ENCODE measurements at places on chromosomes 1 and 21.

- no peak for DNase-seq
Observed at GRCh38 chr1:15737324-15738319, 1.6 kb downstream of the SLC25A34 start.

DNA sequence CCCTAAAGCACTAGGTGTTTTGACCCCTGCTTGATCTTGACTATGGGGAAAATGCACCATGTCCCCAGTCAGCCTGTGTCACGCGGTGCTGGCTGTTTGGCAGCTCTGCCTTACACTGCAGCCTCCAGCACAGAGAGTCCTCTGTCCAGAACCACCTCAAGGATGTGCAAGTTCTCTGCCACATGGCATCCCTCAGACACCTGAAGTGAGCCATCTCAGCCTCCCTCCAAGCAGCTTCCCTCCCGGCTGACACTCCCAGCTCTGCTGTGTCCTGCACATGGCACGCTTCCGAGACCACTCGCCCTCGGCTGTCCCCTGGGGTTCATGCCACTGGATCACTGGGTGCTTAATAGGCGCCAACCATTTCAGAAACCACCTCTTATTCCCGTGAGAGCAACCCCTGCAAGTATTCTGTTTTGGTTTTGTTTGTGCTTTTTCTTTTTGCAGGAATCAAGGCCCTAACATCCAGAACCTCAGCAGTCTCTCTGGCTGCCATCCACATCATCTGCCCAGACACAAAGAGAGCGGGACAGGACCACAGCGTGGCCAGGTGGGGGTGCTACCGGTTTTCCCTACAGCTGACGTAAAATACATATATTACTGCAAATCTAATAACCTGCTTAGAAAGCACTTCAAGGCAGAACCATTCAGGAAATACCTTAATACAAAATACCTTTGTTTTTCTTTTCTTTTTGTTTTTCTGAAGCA is 45.7 kb downstream of the CAPZB start:
- DNase-seq = peak; percentile 82

- no peak for DNase-seq
Observed at GRCh38 chr1:92638498-92638897, 146.4 kb downstream of the EVI5 start.

- no peak for DNase-seq
Observed at GRCh38 chr1:154326546-154327465, 1.5 kb downstream of the ATP8B2 start.

DNA sequence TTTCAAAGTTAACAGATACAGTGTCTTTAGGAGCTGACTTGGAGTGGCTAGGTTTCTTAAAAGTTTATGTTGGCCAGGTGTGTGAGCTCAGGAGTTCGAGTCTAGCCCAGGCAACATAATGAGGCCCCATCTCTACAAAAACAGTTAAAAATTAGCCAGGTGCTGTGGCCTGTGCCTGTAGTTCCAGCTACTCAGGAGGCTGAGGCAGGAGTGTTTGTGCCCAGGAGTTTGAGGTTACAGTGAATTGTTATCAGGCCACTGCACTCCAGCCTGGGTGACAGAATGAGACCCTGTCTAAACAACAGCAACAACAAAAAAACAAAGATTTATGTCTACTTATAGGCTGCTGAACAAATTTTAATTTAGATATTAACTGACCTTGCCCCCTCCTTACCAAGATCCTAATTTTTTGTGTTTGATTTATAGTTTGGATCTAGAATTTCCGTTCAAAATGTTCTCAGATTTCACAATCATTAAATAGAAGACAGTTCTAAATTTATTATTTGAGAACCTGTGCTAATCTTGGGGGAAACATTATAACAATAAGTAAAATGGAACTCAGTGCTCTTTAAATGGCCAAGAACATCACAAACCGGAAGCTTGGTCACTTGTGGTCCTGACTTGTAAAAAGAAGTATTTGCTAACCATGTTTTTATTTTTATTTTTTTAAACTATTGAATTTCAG is 67.8 kb downstream of the POU2F1 start:
- no peak for DNase-seq

- DNase-seq = no peak
Observed at GRCh38 chr21:29546071-29546470, 247.3 kb downstream of the BACH1 start.

GRCh38 chr1:109482242-109482641 is 1.5 kb upstream of the ATXN7L2 start:
- DNase-seq = no peak

DNA sequence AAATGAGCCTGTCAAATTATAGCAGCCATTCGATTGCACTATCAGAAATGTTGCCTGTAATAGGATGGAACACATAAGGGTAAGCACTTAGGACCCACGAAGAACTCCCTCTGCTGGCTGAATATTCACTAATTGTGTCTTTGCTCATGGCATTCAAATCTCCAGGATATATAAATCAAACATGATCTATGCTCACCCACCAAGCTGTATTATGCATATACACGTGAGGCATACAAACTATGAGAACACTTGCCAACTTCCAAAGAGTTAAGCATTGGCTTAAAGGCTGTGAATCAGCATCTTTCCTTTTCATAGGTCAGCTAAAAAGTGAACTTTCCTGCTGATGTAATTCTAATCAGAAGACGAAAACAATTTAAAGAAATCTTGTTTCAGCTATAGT is 34.5 kb downstream of the TMPRSS15 start:
- peak; percentile 15 for DNase-seq

- DNase-seq = peak; percentile 68
Observed at GRCh38 chr1:9101510-9102146, 27.3 kb downstream of the GPR157 start.

DNA sequence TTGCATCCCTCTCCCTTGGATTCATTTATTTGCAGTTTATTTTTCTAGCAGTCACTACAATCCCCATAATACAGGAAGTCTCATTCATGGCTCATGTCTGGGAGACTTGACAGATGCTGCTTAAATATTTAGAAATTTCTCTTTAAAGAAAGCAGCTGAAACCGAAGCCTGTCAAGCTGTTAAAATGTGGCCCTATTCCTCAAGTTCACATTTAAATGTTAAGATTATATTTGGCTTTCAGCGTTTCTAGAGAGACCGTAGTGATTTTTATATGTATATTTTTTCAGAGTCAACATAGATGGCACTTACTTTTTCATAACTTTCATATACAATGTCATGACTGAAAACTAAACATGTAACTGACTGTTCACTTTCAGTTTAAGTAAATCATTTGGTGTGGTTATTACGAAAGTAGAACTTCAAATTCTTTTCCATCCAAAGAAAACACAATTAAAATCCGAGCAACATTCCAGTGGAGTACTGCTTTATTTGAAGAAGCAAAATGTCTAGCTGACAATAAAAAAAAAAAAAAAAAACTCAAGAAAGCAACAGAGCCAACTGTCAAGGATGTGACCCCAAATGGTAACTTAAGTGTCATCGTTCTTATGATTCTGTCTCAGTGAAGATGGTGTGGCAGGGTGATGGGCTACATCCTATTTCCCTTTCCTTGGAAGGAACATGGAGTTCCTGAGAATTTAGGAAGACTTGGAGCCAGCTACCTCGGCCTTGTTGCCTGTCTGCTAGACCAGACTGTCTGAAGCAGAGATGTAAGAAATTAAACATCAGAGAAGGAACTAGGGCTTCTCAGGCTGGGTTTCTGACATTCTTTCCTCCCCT is 37.8 kb downstream of the MIS18A start:
- no peak for DNase-seq

- DNase-seq = no peak
Observed at GRCh38 chr21:18760247-18760646, 356.7 kb upstream of the TMPRSS15 start.

- no peak for DNase-seq
Observed at GRCh38 chr1:113415310-113416070, 25.2 kb downstream of the MAGI3 start.

DNA sequence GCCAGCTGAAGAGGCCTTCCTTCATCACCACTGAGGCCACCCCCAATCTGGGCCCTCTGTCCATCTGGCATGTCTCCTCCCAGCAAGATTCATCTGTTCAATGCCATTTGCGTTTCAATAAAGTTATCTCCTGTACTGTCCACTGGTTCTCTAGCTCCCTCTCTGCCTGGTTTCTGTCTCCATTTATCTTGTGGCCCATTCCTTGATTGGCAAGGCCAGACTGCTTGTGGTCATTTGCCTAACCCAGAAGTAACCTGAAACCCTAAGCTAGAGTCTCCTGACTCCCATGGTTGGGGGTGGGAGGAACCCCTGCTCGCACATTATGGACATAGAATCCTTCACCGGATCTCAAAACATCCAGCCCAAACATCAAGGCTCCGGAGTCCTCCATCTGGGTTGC is 2.1 kb upstream of the IPO9 start:
- no peak for DNase-seq
